ENCODE measurements at places on chromosomes 2 and 18. TPM values are rescaled to one million over a fixed set of nuclear protein-coding genes. Genes with fewer than 3 reads are reported as not detected.

- H3K4me3 ChIP-seq: no peak overlapping the region
- no peak for DNase-seq
- no peak overlapping the region for H3K27ac ChIP-seq
- H3K4me1 ChIP-seq: no peaks in the 10 kb centered on the region
Observed at GRCh38 chr2:14673351-14673875, 40.9 kb downstream of the LRATD1 start.

DNA sequence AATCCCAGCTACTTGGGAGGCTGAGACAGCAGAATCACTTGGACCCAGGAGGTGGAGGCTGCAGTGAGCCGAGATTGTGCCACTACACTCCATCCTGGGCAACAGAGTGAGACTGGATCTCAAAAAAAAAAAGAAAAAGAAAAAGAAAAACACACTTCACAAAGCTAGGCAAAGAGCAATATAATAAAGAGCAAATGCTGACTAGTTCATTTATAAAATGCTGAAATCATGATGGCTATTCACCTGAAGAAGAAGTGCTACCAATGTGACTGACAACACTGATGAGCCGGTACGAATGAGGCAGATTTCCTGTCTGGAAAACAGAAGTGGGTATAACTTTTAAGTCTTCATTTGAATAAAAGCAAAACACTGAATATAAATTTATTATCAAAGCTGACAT lies 37.9 kb downstream of the VIL1 start:
- no peak for DNase-seq
- no peaks in the 10 kb centered on the region for H3K27me3 ChIP-seq
- H3K4me1 ChIP-seq: no peaks in the 10 kb centered on the region
- peaks cover 43% of the 10 kb centered on the region for H3K36me3 ChIP-seq
- no peak overlapping the region for H3K4me3 ChIP-seq

GRCh38 chr2:144128130-144128746 lies 391.7 kb downstream of the ZEB2 start:
- H3K27ac ChIP-seq: no peak overlapping the region
- H3K4me1 ChIP-seq: no peaks in the 10 kb centered on the region
- DNase-seq: no peak
- H3K36me3 ChIP-seq: peaks cover 6% of the 10 kb centered on the region
- H3K27me3 ChIP-seq: no peaks in the 10 kb centered on the region

DNA sequence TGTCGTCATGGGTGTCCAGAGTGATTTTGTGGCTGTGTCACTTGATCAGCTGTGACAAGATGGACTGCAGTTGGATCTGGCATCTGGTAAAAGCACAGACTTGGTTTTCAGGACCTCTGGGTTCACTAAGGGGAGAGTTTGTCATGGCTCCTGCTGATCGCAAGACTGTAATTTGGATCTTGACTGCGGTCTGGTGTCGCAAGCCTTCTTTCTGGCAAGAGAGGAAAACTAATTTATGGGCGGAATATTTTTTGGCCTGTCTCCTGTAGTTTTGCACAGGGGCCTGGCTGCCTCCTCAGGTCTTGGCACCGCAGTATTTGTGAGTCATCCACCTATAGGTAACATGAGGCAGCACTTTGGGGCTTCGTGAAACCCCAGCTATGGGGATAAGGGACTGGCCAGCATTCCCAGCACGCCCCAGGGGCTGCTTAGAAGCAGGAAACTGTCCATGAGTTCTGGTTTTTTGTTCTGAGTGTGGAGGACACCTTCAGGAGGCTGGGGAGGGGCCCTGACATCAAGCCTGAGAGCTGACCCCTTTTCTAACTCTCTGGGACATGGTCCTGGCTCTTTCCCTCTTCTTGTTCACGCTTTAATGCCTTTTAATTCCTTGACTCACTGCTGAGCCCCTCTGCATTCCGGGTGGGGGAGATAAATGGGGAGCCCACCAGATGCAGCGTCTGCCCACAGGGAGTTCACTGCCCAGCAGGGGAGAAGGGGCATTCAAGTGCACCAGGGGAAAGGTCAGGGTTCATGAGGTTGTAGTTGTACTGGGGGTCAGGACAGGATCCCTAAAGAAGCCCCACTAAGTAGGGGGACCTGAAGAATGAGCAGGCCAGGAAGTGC lies 12.2 kb downstream of the SH3BP4 start:
- peaks cover 5% of the 10 kb centered on the region for H3K27me3 ChIP-seq
- DNase-seq: no peak
- no peak overlapping the region for H3K27ac ChIP-seq
- no peak overlapping the region for H3K4me3 ChIP-seq
- H3K36me3 ChIP-seq: no peaks in the 10 kb centered on the region

Gene APCDD1
- not detected for total RNA-seq

Gene CDK5R2
- total RNA-seq: not detected

Gene FAM161A
- 5.3 TPM for total RNA-seq

Gene CCL20
- total RNA-seq: not detected

Measured in activated CD8-positive, alpha-beta T cell treated with anti-CD3 and anti-CD28 coated beads, Interleukin-2, amount 10 ng/mL, durations not matched to agents 7 days and 5 days (primary cell).